ENCODE measurements at places on chromosomes 3 and 15.

- DNase-seq = no peak
Observed at GRCh38 chr3:64120876-64121275, 97.6 kb upstream of the PSMD6 start.

DNA sequence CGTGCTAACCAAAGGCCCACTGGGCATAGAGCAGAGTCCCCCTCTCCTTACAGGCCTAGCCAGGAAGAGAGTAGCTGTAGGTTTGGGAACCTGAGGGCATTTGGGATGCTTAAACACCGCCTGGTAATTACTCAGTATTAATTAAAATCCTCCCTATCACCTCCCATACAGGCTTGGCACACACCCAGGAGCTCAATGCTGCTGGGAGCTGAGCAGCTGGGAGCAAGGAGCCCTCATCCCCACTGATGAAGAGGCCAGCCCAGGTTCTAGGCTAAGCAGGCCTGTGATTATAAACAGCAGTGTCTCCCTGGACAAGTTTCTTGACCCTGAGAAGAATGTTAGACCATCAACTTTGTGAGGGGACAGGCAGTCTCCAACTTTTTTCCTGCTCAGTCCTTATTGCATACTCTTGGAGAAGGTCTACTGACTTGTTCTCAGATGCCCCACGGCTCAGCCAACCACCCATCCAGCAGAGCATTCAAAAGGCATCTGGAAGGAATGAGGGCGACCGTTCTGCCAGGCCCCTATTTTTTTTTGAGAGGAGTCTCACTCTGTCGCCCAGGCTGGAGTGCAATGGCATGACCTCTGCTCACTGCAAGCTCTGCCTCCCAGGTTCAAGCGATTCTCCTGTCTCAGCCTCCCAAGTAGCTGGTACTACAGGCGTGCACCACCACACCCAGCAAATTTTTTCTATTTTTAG, 1.3 kb upstream of the PRKAR2A start:
- no peak for DNase-seq

- no peak for DNase-seq
Observed at GRCh38 chr3:183490653-183491052, 62.2 kb upstream of the MCF2L2 start.

GRCh38 chr3:155386919-155387318, 93.4 kb upstream of the STRIT1 start:
- no peak for DNase-seq

DNA sequence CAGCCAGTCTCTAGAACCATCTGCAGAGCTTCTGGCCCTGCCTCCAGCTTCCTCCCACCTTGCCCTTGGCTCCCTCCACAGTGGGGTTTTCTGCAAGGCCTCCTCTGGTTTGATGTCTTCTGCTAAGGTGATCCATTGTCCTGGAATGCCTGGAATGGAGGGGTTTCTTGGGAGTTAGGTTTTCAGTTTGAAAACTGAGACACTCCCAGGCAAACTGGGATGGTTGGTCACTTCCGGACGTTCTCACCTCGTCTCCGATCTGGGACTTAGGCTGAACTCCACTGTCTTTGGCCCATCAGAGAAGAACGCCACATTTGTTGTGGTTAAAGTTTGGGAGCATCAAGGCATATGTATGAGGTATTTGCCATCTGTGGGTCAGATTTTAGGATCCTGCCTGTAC, 77.4 kb upstream of the KLHL25 start:
- no peak for DNase-seq

GRCh38 chr3:53936347-53936746, 44.7 kb upstream of the SELENOK start:
- no peak for DNase-seq

- DNase-seq = no peak
Observed at GRCh38 chr3:100075851-100076730, 38.2 kb downstream of the FILIP1L start.

- DNase-seq = no peak
Observed at GRCh38 chr15:45665261-45665660, 30.4 kb downstream of the SQOR start.

DNA sequence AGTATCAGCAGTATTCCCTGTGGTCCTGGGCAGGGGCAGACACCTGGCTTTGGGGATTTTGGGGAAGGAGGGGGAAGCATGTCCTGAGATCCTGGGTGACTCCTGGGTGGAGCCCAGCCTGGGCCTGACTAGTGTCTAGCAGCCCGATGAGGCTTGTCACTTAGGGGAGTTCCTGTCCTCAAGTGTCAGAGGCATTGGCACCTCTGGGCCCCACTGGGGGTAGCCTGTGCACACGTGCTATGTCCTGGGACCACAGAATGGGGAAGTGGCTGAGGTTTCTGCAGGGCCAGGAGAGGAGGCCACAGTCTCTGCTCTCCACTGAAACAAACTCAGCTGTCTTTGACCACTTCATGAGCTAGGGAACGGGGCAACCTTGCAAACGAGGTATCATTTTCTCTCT, 31.5 kb upstream of the ADCY5 start:
- no peak for DNase-seq

DNA sequence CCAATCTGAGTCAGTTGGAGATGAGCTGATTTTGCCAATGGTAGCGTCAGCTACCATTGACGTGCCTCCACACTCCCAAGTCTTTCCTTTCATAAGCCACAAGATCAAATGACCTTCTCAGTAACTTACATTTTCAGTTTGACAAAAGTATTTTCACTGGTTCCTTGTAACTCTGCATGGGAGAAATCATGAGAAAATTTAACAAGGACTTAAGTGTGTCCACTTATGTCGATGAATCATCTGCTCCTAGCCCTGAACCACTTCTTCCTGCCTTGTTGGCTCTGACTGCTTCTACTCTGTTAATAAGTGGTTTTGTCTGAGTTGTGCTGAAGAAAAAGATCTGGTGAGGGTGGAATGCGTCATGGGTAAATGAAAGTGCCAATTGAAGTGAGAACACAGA, 101.2 kb downstream of the NFKBIZ start:
- DNase-seq = no peak

DNA sequence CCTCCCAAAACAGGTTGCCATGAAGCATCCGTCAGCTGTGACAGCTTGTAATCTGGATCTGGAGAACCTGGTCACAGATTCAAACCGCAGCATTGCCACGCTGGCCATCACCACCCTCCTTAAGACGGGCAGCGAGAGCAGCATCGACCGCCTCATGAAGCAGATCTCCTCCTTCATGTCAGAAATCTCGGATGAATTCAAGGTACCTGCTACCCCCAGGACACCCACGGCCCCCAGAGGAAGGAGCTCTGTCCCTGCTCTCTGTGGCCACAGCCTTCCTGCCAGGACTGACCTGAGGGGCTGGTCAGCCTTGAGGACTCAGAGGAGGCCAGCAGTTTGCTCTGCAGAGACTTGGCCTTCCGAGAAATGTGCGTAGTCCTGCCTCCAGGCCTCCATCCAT, 11.2 kb downstream of the COPG1 start:
- no peak for DNase-seq

DNA sequence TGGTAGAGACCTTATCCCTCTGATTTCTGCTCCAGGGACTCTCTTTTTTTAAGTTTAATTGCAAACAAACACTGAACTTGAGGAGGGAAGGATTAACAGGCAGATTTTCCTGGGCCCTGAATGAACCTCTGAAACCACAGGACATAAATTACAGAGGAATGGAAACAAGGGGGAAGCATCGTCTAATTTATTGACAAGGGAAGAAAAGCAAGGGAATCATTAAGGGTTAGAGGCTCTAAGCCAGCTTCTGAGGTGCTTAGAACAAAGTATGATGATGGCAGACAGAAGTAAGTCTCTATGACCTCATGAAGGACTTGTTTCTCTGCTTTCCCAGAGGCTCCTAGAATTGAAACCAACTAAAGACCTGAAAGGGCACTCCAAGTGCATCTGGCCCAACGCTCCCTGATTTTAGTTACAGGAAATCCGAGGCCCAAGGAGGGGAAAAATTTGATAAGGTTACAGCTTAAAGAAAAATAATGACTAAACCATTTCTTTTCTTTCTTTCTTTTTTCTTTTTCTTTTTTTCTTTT, 244.7 kb upstream of the NR2E3 start:
- DNase-seq = no peak

DNA sequence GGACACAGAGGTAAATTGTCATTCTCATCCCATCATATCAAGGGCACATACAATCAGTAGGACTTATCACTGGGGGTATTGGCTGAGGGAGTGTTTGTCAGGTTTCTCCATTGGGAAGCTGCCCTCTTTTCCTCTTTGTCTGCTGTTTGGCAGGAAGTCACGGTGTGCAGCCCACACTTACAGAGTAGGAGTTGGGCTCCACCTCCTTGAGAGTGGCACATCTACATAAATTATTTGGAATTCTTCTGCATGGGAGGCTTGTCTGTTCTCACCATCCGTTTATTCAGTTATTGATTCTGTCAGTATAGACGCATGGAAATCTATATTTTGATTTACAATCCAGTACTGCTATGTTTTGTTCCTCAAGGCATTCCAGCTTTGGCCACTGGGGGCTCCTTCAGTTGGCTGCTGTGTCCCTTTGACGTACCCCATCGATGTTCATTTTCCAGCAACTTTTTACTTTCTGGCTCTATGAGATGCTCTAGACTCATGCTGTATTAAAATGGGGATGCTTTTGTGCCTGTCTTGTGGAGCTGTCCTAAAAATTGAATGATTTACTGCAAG, 200.3 kb downstream of the SLCO3A1 start:
- DNase-seq = no peak

- no peak for DNase-seq
Observed at GRCh38 chr15:58267051-58267450, 128.9 kb downstream of the AQP9 start.

DNA sequence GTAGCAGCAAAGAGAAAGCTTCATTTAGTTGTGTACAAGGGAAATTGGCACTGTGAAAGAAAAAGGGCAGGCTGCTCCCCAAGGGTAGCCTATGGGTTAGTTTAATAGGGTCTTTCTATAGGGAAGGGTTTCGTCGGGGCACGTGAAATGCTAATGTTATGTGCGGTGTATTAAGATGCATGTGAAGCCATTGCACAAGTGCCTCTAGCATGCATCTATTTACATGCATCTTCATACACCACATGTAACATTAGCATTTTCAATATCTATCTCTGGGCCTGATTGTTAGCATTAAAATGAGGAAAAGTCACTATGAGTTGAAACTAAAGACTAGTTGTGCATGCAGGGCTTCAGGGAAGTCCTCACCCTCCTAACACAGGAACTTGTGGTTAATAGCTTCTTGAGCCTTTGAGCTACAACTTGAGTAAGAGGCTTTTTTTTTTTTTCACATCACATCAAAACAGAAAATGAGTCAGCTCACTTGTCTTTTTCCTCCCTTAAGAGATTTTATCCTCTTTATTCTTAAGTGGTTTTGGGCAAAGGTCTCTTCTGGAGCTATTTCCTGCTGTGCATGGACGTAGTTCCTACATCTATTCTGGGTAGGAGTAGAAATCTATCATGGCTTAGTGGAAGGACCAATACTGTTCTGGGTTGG, 613.4 kb downstream of the ZPLD1 start:
- no peak for DNase-seq

- DNase-seq = no peak
Observed at GRCh38 chr3:186915806-186916796, 14.2 kb upstream of the ST6GAL1 start.

- no peak for DNase-seq
Observed at GRCh38 chr3:107928084-107928445, 162.8 kb downstream of the CD47 start.

GRCh38 chr15:67017311-67017710, 48.1 kb upstream of the SMAD3 start:
- no peak for DNase-seq

DNA sequence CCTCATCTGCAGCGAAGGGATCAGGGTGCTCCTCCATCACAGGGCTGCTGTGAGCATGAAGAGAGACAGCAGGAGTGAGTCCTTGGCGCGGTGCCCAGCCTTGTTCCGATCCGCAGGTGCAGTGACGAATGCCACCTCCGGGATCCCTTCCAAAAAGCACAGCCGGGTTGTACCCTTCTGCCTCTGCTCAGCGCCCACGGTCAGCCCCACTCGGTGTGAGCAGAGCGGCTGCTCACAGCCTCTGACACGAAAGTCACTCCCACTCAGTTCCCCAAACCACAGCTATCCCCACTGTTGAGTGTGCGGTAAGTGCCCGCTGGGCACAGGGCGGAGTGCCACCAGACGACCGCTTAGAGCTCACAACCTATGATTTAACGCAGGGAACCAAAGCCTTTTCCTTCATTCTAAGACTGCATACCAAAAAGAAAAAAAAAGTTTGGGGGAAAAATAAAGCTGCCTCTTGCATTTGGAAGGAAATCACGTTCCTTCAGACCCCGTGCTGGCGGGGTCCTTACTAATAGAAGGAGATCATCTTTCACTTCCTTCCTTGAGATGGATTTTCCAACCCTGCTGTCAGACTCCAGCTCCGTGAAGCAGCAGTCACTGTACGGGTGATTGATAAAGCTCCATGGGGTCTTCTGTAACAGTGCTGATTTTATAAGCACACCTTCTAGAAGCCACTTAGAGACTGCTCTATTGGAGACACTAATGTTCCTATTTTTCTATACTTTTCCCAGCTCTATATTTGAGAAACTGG, 34.7 kb upstream of the TUBGCP5 start:
- no peak for DNase-seq

DNA sequence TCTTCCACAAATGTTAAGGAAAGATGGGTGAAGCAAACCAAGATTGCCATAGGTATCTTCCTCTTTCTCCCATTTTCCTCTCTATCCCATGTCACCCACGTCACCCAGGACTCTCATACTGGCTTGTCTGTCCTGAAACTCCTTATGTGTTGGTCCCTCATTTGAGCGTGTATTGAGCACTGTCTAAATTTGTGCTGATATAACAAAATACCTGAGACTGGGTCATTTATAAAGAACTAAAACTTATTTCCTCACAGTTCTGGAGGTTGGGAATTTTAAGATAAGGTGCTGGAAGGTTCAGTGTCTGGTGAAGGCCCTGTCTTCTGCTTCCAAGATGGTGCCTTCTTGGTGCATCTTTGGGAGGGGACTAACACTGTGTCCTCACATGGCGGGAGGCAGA, 186.9 kb upstream of the SLC24A5 start:
- DNase-seq = no peak

GRCh38 chr3:154889227-154889634, 190.9 kb upstream of the MME start:
- DNase-seq = no peak

GRCh38 chr3:71464613-71465012, 118.9 kb downstream of the FOXP1 start:
- DNase-seq = no peak

- peak; percentile 10 for DNase-seq
Observed at GRCh38 chr15:52112203-52112750, 298 bp downstream of the BCL2L10 start.

DNA sequence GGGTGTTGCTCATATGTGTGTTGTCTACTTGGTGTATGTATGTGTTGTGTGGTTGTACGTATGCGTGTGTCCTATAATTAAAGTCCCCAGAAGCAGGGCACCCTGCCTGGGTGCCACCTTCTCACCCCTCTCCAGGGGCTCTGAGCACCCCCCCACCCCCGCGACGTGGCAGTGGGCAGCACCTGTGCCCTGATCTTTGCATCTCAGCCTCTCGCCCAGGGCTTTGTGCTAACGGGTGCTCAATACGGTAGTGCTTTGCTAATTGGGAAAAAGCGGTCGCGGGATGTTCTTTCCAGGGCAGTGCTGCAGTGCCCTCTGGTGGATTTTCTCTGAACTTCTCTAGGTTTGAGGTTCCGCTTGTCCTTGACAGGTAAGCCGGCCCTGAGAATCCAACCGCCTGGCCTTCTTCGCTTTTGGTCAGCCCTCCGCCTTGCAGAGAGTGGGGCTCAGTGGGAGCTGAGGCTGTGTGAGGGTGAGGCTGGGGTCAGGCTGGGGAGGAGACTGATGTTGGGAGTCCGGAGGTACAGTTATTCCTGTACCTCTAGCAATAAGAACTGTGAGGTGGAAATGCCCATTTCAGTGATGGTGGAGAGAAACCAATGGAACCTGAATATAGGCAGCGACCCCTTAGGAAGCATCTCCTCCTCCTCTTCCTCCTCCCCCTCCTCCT, 17.6 kb upstream of the EPHB3 start:
- DNase-seq = peak; percentile 58

- DNase-seq = no peak
Observed at GRCh38 chr3:152087153-152087552, 181.6 kb upstream of the MBNL1 start.

All from effector memory CD4-positive, alpha-beta T cell (primary cell).